Jurkat, Clone E6-1 (cell line): ENCODE measurements at places on chromosomes 7 and 10.

- no peak for DNase-seq
These were observed 32.3 kb downstream of the PPIF start for GRCh38 chr10:79379512-79380124.

DNA sequence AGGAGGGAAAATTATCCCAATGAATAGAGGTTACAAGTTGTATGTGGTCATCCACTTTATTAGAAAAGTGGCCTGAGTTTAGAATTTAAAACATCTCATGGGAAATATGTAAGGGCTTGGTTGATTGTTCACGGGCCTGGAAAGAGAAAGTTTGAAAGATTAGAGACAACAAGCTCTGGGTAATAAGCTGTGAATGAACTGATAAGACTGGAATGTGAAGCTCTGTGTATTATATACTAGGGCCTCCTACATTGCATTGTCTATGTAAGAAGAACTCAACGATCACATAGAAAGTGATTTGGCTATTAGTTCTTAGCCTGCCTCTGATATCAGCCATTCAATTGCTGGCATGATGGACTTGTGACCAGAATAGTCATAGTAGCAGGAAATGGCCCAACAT, 199.2 kb upstream of the MAGI2 start:
- DNase-seq, result no peak

GRCh38 chr10:87598700-87599099, 61.0 kb upstream of the PAPSS2 start:
- DNase-seq, result no peak

DNA sequence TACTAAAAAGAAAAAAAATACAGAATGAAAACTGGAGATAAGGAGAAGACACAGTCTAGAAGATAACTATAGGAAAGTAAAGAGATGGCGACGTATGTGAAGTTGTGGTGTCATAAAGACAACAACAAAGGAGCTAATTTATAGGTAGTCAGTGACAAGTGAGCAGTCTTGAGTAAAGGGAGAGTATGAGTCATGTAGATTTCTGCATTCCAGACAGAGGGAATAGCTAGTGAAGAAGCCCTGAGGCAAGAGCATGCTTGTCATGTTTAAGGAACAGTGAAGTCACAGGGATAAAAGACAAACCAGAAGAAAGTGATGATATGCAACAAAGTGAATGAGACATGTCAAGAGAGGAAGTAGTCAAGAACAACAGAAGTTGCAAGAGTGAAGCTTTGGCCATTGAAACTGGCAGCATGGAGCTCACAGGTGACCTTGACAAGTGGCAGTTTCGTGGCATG, 2.3 kb upstream of the MIOS start:
- DNase-seq, result no peak

DNA sequence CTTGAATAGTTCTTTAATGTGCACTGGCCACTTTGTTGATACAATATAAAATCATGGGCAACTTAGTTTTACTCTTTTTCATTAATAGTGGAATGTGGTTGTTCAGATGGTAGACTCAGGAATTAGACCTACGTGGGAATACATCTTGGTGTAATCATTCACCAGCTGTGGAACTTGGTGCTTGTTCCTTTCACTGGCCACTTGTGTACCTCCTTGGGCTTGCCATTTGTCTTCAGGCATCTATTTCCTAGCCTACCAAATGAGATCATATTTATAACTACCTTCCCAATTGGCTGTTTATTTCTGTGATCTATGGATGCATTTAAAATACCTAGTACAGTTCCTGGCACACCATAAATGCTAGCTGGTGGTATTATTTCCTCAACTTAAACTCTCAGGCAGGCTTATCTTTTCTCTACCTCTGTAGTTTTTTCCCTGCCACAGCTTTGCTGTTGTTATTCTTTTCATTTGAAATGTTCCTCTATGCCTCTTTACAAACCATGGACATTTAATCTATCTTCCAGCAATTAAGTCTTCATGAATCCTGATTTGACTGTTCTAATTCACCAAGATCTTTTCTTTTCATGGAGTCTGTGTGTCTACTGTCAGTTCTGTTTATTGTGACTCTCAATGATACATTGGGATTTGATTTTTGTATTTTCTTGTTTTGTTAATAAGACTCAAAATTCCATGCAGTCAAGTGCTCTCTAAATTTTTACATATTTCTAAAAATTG, 113.0 kb downstream of the ADAM22 start:
- no peak for DNase-seq
